ENCODE measurements at places on chromosomes 5 and 9. TPM values are rescaled to one million over a fixed set of nuclear protein-coding genes. Genes with fewer than 3 reads are reported as not detected.

The ZNF354C gene
- 9.3 TPM for polyA plus RNA-seq

The NMUR2 gene
- polyA plus RNA-seq, result 0.11 TPM

The SHC3 gene
- polyA plus RNA-seq, result 0.85 TPM

The PCDH1 gene
- 17.2 TPM for polyA plus RNA-seq

The PCDHGA5 gene
- polyA plus RNA-seq, result 2.3 TPM

The SLC4A9 gene
- polyA plus RNA-seq, result not detected

The RNF44 gene
- polyA plus RNA-seq, result 20.5 TPM

The CCDC171 gene
- polyA plus RNA-seq, result 1.9 TPM

The SPATA6L gene
- 0.87 TPM for polyA plus RNA-seq

The EQTN gene
- 0.30 TPM for polyA plus RNA-seq

Data from muscle of leg (tissue), 16 donors.